ENCODE measurements at places on chromosomes 3 and 15.

GRCh38 chr3:137761099-137761562, 3.0 kb upstream of the SOX14 start:
- DNase-seq: no peak

GRCh38 chr15:60751985-60752952, 273.3 kb upstream of the ICE2 start:
- DNase-seq: peak; percentile 48

DNA sequence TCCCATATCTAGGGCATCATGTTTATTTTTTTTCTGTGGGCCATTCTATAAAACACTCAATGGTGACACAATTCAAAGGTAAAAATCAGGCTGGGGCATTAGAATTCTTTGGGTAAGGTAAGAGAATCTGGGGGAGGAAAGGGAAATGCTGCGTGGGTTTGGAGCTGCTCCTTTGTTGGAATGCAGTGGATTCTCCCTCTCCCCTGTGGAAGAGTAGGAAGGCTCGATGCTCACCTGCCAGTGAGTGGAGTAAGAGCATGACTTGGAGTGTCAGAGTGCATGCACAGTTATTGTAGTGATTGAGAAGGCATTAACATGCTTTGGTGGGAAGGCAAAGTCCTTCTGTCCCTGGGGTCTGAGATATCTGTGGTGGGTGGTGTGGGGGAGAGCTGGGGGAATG, 280.0 kb downstream of the PDCD6IP start:
- no peak for DNase-seq

- peak; percentile 32 for DNase-seq
Measured at GRCh38 chr3:129560269-129560787, 17.4 kb downstream of the H1-8 start.

GRCh38 chr15:87142096-87142495, 1062.4 kb downstream of the AGBL1 start:
- DNase-seq: no peak

- no peak for DNase-seq
Measured at GRCh38 chr15:72521682-72522081, 47.6 kb downstream of the ARIH1 start.

GRCh38 chr15:54347082-54347827, 369.0 kb downstream of the UNC13C start:
- no peak for DNase-seq

DNA sequence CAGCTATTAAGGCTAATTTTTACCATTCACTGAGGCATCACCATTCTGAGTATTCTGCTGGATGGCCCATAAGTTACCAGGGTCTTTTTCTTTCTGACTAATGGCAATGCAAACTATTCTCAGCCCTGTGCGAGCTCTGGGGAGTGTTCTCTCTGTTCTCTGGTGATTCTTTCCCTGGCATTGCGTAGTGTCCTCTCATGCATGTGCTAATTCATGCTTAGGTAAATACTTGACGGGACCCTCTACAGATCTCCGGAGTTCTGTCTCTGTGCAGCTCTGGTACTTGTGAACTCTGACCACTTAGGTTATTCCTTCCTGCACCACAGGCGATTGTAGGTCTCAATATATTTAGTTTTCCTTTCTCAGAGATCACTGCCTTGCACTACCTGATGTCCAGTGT, 34.8 kb downstream of the UBE2E1 start:
- DNase-seq: no peak

GRCh38 chr15:65782096-65782495, 10.0 kb downstream of the DENND4A start:
- DNase-seq: no peak

DNA sequence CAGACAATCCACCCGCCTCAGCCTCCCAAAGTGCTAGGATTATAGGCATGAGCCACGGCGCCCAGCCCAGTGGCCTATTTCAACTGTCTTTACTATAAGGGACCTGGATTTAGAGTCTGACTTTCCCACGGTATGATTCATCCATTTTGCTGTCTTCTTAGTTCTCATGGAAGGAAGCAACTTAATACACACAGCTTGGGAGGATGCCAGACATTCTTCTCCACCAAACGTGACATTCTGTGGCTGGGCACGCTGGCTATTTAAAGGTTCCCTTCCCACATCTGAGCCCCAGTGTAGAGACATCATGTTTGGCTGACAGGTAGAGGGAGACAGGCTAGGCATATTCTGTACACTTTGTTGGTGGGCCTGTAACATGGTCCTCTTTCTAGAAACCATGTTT, 26.2 kb downstream of the FAM43A start:
- peak; percentile 36 for DNase-seq

DNA sequence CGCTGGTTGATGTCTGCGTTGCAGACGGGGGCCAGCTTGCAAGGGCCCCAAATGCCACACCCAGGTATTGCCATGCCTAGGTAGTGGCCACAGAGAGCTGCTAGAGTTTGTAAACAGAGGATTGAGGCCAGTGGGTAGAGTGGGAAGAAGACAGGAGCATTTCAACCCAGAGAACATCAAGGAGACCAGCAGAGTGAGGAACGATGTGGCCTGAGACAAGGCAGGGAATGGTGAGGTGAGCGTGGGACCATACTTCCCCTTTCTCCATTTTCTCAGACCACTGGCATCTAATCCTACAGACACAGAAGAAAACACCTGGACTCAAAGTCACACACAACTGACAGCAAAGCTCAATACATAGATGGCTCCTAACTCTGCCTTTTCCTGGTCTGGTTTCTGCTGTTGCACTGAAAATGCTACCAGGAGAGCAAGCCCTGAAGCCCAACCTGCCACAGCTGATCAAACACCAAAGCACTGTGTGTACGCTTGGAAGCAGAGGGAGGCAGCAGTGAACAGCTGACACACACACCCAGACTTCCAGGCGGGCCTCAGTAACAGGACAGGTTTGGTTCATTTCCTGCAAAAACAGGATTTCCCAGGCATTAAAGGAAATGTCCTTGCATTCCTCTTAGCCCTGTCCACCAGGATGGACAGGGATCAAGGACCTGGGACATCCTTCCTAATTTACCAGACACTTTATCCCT, 1.6 kb downstream of the FAM174B start:
- DNase-seq: no peak

- DNase-seq: no peak
Measured at GRCh38 chr3:85796140-85796539, 837.4 kb downstream of the CADM2 start.

- no peak for DNase-seq
Measured at GRCh38 chr3:192892981-192893700, 24.5 kb downstream of the MB21D2 start.

Measured in AG09319 (cell line).